IMR-90 (cell line): ENCODE measurements at places on chromosomes 3 and 15. TPM values are rescaled to one million over a fixed set of nuclear protein-coding genes. Genes with fewer than 3 reads are reported as not detected.
A peak's percentile ranks its signal among the peaks of the same experiment; 100 is the strongest.

- DNase-seq = peak; percentile 53
These were observed 5.0 kb upstream of the CCR9 start for GRCh38 chr3:45881078-45882022.

GRCh38 chr15:80852676-80853075, 73.5 kb downstream of the CEMIP start:
- no peak for DNase-seq

GRCh38 chr3:182969277-182969676, 11.1 kb downstream of the DCUN1D1 start:
- peak; percentile 85 for DNase-seq

Gene TMEM207
- not detected in 2 replicates for total RNA-seq

DNA sequence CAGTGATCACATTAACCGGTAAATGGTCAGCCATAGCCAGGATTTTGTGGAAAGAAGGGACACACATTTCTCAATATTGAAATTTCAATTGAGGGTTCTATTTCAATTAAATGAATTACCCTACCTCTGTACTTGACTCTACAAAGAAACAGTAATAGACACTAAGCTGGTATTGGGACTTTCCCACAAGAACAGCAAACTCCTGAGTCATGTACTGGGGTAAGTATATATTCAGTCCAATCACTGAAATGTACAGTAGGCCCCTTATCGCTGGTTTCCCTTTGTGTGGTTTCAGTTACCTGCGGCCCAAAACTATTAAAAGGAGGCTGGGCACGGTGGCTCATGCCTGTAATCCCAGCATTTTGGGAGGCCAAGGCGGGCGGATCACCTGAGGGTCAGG, 17.6 kb downstream of the ASB14 start:
- peak; percentile 30 for DNase-seq

DNA sequence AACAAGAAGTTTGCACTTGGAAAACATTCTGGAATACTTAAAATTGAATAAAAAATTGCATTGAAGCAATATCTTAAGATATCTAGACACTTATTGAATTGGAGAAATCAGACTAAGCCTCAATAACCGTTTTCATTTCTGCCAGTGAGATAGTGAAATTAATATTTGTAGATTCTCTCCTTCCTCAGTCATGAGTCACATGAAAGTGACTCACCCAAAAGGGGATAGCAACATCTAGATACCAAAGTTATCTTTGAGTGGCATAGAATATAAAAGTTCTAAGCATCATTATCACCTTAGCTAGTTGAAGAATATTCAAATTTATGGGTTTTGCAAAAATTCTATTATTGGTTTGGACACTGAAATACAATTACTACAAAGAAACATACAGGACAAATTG, 614.8 kb upstream of the ZNF717 start:
- DNase-seq = peak; percentile 68

GRCh38 chr3:39208463-39209055, 16.2 kb upstream of the XIRP1 start:
- DNase-seq = peak; percentile 56

- no peak for DNase-seq
These were observed 42.2 kb downstream of the KLF15 start for GRCh38 chr3:126314790-126315658.

DNA sequence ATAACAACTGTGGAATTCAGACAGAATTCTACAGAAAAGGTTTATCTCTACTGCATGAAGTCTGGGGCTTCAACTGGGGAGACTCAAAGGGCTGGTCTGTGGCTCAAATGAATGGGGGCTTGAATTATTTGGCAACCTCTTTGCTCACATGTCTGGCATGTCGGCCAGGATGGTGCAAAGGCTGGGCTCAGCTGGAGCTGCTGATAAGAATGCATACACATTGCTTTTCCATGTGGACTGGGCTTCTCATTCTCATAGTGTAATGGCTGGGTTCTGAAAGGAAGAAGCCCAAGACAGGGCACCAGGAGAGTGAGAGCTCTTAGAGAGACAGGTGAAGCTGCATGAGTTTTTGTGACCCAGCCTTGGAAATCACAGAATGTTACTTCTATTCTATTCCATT, 194.3 kb upstream of the SGO1 start:
- no peak for DNase-seq

Gene CD96
- total RNA-seq = 0.18 and 0.28 TPM in 2 replicates

GRCh38 chr15:31235311-31236183, 91.1 kb upstream of the KLF13 start:
- no peak for DNase-seq

GRCh38 chr3:63576846-63577245, 75.6 kb upstream of the SNTN start:
- no peak for DNase-seq

Gene TMEM212
- not detected in 2 replicates for total RNA-seq

- no peak for DNase-seq
These were observed 505.0 kb upstream of the THBS1 start for GRCh38 chr15:39075756-39076341.

GRCh38 chr3:137191133-137191923, 233.5 kb downstream of the IL20RB start:
- no peak for DNase-seq

GRCh38 chr15:63501256-63502089, 2.9 kb upstream of the USP3 start:
- peak; percentile 97 for DNase-seq

Gene SLCO2A1
- under 0.01 TPM in 2 replicates for total RNA-seq
